ENCODE measurements at places on chromosomes 1 and 21.

DNA sequence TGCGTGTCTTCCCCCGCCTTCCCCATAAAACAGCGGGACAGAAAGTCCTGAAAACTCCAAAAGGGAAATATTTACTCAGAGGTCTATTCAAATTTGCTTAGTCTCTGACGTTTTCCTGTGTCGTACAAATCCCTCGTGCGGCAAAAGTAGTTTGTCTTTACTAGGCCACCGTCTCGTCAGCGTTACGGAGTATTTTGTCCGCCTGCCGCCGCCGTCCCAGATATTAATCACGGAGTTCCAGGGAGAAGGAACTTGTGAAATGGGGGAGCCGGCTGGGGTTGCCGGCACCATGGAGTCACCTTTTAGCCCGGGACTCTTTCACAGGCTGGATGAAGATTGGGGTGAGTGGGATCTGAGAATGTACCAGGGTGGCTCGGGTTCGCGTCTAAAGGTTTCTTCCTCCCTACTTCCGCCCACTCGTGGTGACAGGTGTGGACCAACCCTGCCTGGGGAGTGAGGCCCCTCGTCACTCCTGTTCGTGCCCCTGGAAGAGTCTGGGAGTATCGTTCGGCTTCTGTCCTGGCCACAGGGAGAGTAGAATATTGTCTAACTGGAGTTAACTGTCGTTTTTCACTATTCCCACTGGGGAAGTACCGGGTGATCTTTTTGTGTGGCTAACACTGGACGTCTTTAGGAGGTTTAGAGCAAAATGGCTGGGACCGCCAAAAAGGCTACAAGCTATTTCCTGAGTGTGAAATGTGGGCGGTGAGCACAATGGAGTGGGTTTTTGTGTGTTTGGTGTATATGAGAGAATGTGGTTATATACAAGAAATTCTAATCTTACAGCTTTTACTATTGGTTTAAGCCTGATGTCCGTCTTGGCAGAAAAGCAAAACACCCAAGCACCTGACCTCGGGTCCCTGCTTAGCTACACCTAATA lies at the start of gene ATF6:
TSS of gene ATF6 (plus strand) at position 219 of the 880 bp plus-strand sequence. CDS start at position 260, 41 bp downstream.
- peak; percentile 95 for DNase-seq

DNA sequence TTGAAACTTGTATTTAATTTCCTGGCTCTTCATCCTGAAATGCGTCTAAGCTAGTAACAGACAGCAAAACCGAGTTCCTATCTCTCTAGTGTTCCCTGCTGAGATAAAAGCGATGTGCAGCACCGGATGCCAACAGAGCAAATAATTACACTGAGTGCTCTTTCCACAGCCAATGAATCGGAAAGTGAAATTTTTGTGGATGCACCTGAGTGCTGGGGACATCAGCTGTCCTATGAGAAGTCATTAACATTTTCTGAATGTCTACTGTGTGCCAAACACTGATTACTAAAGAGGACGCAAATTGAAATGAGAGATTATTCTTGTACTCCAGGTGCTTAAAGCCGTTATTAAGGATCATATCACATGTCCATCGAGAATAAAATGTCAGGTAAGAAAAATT lies 278.0 kb downstream of the RGS7 start:
- DNase-seq: no peak

DNA sequence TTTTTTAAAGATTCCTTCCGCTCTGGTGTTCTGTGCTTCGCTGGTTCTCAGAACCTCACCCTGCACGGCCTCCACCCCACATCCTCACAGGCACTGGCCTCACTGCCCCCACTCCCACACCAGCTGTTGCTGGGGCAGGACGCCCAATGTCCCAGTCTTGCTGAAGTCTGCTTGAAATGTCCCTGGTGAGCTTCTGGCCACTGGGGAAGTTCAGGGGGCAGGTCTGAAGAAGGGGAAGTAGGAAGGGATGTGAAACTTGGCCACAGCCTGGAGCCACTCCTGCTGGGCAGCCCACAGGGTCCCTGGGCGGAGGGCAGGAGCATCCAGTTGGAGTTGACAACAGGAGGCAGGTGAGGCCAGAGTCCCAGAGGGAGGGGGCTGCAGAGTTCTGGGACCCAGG lies at the start of gene C1QA:
TSS of gene C1QA (plus strand) at position 276 of the 400 bp plus-strand sequence. CDS start 989 bp downstream, outside the sequence.
- DNase-seq: no peak

DNA sequence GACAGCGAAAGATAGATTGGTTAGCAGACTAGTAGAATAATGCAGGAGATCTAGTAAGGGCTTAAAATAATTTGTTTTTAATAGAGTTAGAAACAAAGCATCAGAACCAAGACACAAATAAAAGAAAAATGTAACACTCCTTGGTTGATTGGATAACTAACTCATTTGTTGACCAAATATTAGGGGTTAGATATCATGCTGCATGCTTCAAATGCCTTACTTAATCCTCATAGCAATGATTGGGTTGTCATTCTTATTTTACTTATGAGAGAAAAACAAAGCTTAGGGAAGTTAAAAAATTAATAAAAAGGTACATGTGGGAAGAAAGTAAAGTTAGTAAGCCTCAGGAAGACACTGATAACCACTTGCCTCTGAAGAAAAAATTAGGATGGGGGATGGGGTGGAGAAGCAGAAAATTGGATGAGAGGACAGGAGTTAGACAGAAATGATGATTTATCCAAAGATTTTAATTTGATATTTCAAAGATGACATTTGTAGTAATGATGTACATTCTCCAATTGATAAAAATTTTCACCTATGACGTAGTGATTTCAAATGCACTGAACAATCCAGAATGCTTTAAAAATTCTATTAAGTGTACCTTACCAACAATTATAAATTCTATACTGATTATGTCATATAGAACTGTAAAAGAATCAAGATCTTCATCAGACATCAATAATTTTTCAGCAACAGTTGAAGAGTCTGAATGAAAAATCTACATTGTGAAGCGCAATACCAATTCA lies 374.7 kb downstream of the COL11A1 start:
- no peak for DNase-seq

Data from hematopoietic multipotent progenitor cell treated with erythropoietin and hydrocortisone succinate and interleukin-3 and kit ligand, for 8 days (in vitro differentiated cells).